ENCODE measurements at places on chromosomes 11 and 22. TPM values are rescaled to one million over a fixed set of nuclear protein-coding genes. Genes with fewer than 3 reads are reported as not detected.
A peak's percentile ranks its signal among the peaks of the same experiment; 100 is the strongest.

The CRYBA4 gene
- not detected for total RNA-seq

The SAA4 gene
- not detected for total RNA-seq

The PARVG gene
- total RNA-seq, result 65.9 TPM

The CLCF1 gene
- 4.0 TPM for total RNA-seq

The SAA1 gene
- 13.3 TPM for total RNA-seq

The PDE2A gene
- total RNA-seq, result 27.3 TPM

The FREY1 gene
- total RNA-seq, result 0.75 TPM

The TESMIN gene
- total RNA-seq, result 0.81 TPM

The APOBEC3C gene
- 25.3 TPM for total RNA-seq

DNA sequence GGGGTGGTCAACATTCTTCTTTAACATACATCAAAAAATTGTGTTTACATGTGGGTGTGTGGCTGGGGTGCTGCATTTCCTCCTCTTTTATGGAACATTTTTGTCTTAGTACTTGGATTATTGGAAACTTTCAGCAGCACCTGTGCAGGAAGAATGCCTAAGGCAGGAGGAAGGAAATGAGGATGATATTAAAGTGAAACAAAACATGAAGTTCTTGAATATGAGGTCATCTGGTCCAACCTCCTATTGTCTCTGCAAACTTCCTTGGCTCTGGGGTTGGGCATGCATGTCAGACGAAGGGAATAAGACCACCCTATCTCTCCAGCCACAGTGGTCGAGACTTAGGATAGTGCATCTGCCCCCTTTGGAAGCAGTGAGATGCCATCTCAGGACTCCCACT lies 20.6 kb upstream of the OR9Q1 start:
- no peaks in the 10 kb centered on the region for H3K27me3 ChIP-seq
- H3K27ac ChIP-seq, result peak overlapping the region; percentile 24
- H3K36me3 ChIP-seq, result no peaks in the 10 kb centered on the region
- no peaks in the 10 kb centered on the region for H3K4me1 ChIP-seq
- no peak for DNase-seq

DNA sequence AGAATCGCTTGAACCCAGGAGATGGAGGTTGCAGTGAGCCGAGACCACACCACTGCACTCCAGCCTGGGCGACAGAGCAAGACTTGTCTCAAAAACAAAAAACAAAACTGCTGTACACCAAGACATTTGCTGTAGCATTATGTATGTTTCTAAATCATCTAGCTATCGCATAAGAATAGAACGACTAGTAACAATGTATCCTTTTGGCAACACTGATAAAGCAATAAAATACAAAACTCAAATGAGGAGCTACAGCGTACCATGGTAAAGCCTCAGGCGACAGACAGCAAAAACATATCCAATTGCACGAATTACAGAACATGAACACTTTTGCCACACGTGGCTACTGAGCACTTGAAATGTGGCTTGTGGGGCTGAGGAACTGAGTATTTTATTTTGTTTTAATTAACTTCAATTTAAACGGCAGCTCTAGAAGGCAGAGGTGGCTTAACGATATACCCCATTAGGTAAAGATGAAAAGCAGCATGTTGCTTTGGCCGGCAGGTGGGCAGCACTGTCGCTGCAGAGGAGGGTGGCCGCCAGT lies 2.3 kb downstream of the TUBGCP6 start:
- peak overlapping the region; percentile 87 for H3K4me3 ChIP-seq
- H3K4me1 ChIP-seq, result peaks cover 43% of the 10 kb centered on the region
- H3K36me3 ChIP-seq, result peaks cover 37% of the 10 kb centered on the region
- H3K27ac ChIP-seq, result no peak overlapping the region
- DNase-seq, result no peak

- H3K27me3 ChIP-seq, result peaks cover 9% of the 10 kb centered on the region
- H3K4me3 ChIP-seq, result no peak overlapping the region
- no peak for DNase-seq
- H3K27ac ChIP-seq, result no peak overlapping the region
Observed at GRCh38 chr11:120259988-120260565, 20.1 kb downstream of the POU2F3 start.

DNA sequence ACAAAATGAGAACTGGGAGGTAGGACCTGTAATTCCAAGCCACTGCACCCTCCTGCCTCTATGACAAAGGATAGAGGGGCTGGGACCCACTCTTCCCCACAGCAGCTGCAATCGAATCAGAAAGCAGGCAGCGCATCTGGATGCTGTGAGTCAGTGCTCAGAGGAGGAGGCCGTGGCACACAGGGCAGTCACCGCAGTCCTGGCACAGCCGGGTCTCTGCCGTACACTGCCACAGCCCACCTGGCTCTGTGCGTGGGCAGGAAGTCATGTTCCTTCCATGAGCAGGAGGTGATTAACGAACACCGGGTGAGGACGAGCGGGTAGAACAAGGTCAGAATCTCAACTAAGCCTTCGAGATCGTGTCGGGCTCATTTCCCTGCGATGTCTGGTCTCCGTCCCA lies 30.2 kb upstream of the PPFIA1 start:
- no peaks in the 10 kb centered on the region for H3K4me1 ChIP-seq
- DNase-seq, result no peak
- no peaks in the 10 kb centered on the region for H3K27me3 ChIP-seq
- no peak overlapping the region for H3K27ac ChIP-seq
- no peaks in the 10 kb centered on the region for H3K36me3 ChIP-seq

- H3K4me3 ChIP-seq, result no peak overlapping the region
- no peaks in the 10 kb centered on the region for H3K27me3 ChIP-seq
- no peaks in the 10 kb centered on the region for H3K4me1 ChIP-seq
- H3K36me3 ChIP-seq, result peaks cover 71% of the 10 kb centered on the region
- no peak overlapping the region for H3K27ac ChIP-seq
- no peak for DNase-seq
Observed at GRCh38 chr11:118643142-118643994, 36.0 kb downstream of the PHLDB1 start.

GRCh38 chr11:130100381-130101095 lies 30.8 kb downstream of the APLP2 start:
- peaks cover 44% of the 10 kb centered on the region for H3K4me1 ChIP-seq
- no peaks in the 10 kb centered on the region for H3K36me3 ChIP-seq
- H3K4me3 ChIP-seq, result no peak overlapping the region
- H3K27me3 ChIP-seq, result no peaks in the 10 kb centered on the region

DNA sequence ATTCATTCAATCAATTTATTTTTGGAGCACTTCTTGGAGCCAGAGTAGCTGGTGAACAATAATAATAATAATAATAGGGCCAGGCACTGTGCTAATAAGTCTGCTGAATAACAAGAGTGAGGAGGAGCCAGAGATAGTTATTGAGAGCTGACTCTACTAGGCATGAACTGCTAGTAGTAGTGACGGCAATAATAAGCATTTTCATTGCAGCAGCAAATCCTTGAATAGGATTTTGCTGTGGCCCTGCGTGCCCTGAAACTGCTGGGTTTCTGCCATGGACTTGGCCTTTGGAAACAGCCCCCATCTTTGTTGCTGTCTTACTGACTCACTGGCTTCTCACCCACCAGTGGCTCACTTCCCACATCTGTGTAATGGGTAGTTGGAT lies 545.9 kb downstream of the MIAT start:
- H3K27me3 ChIP-seq, result no peaks in the 10 kb centered on the region
- H3K4me1 ChIP-seq, result no peaks in the 10 kb centered on the region
- H3K27ac ChIP-seq, result no peak overlapping the region

- H3K4me1 ChIP-seq, result no peaks in the 10 kb centered on the region
- no peak overlapping the region for H3K4me3 ChIP-seq
- H3K36me3 ChIP-seq, result peaks cover 19% of the 10 kb centered on the region
- H3K27ac ChIP-seq, result no peak overlapping the region
- no peak for DNase-seq
Observed at GRCh38 chr11:35727140-35727539, 64.6 kb downstream of the TRIM44 start.

GRCh38 chr22:37633625-37634416 lies 5.6 kb upstream of the SH3BP1 start:
- peaks cover 22% of the 10 kb centered on the region for H3K36me3 ChIP-seq
- DNase-seq, result peak; percentile 90
- peak overlapping the region; percentile 89 for H3K27ac ChIP-seq
- peak overlapping the region; percentile 8 for H3K4me3 ChIP-seq

DNA sequence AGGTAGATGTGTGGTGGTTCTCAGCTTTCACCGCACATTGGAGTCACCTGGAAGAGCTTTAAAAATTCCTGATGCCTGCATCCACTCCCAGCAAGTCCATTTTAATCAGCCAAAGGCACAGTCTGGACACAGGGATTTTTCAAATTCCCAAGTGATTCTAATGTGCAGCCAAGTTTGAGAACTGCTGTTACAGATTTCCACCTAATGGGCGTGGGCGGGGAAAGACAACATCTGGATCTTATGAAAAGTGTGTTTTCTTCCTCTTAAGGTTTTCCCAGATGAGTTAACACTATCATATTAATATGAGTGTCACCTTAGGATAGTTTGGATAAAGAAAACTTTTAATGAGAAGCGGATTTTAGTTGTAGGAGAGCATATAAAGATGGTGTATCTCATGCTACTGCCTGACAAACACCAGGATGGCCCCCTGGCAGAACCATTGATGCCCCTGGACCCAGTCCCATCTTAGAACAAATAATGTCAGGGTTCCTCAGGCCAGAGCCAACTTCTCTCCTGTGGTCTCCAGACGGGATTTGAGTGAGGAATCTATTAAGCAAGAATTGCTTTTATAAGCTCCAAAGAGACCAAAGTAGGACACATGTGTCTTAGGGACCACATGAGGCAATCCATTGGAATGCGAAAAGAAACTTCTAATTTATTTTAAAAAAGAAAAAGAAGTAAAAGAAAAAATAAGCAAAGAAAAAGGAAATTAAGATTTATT lies 31.9 kb downstream of the POU2AF1 start:
- no peaks in the 10 kb centered on the region for H3K27me3 ChIP-seq
- H3K4me3 ChIP-seq, result no peak overlapping the region
- no peak overlapping the region for H3K27ac ChIP-seq

DNA sequence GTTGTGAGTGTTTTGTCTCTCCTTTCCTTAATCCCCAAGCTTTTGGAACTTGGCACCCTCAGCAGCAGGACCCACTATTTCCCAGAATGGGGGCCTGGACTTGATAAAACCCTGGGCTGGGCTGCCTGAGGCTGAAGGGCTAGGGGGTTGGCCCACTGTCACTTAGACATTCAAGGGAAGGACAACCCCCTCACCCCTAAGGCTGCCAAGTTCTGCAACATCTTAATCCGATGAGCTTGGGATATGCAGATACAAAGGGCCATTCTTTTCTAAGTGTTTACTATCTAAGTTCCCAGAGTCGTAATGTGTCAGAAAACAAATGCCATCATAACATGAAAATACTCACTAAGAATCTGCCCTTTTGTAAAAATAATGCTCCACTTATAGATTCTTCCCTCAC lies 42.9 kb downstream of the IRAG1 start:
- H3K36me3 ChIP-seq, result no peaks in the 10 kb centered on the region
- H3K27me3 ChIP-seq, result no peaks in the 10 kb centered on the region
- H3K27ac ChIP-seq, result no peak overlapping the region
- H3K4me1 ChIP-seq, result peaks cover 48% of the 10 kb centered on the region

DNA sequence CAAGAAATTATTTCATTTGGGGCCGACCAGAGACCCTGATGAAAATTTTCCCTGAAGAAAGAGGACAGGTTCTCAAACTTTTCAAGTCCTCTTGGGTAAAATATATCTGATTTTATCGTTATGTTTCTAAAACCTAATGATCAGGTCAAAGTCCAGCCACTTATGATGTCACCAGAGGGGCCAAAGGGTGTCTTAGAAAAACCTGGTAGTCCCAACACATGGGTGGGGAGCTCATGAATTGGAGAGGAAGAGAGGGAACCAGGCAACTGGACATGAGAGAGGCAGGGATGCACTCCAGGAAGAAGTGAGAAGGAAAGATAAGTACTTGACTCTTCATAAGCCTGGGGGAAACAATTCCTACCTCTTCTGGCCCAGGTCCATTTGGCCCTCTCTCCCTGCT lies 9.2 kb downstream of the SLC5A1 start:
- no peaks in the 10 kb centered on the region for H3K27me3 ChIP-seq
- no peaks in the 10 kb centered on the region for H3K4me1 ChIP-seq
- DNase-seq, result no peak
- no peaks in the 10 kb centered on the region for H3K36me3 ChIP-seq
- H3K4me3 ChIP-seq, result no peak overlapping the region

GRCh38 chr11:94876222-94876621 lies 97.1 kb downstream of the CWC15 start:
- H3K4me1 ChIP-seq, result peaks cover 15% of the 10 kb centered on the region
- peak overlapping the region; percentile 21 for H3K27ac ChIP-seq
- peaks cover 46% of the 10 kb centered on the region for H3K36me3 ChIP-seq
- DNase-seq, result no peak
- no peaks in the 10 kb centered on the region for H3K27me3 ChIP-seq

DNA sequence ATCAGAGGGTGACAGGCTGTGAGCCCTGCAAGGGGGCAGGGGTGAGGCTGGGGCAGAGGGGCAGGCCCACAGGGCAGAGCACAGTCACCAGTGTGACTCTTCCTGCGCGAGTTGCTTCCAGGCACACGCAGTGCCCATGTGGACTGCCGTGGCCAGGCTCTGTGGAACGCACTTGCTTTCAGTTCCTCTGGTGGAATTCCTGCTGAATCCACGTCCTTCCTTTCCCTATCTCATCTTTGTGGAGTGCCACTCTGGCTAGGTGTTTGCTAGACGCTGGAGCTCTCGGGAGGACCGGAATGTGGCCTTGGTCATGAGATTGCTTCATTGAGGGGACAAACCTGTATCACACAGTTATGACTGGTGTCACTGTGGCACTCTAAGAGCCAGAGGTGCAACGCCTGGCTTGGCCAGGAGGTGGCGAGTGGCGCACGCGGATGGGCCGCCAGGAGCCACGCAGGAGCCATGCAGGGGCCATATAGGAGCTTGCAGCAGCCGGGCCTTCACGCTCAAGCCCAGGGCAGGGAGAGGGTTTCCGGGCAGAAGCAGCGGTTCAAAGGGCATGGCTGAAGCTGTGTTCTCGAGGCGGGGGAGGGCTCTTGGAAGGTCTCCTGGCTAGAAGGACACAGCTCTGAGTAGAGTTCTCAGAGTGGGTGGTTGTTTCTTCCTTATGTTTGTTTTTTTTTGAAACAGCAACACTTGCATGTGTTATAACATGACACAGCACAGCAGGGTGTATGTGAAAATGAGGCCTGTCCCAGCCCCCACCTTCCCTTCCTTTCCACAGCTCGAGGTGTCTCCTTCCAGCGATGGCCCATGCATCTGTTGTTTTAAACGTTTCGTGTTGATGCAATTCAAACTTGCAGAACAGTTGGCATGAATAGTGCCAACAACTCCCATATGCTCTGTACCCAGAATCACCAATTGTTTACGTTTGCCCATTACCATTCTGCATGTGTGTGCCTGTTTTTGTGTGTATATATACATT lies 36.2 kb downstream of the TBC1D22A start:
- H3K27me3 ChIP-seq, result no peaks in the 10 kb centered on the region
- H3K27ac ChIP-seq, result no peak overlapping the region
- peaks cover 51% of the 10 kb centered on the region for H3K36me3 ChIP-seq
- peak; percentile 93 for DNase-seq
- peaks cover 16% of the 10 kb centered on the region for H3K4me1 ChIP-seq

Data from upper lobe of right lung (tissue), 1 donor.